ENCODE measurements at places on chromosomes 12 and 14.

GRCh38 chr14:52053044-52053443, 15.8 kb downstream of the NID2 start:
- DNase-seq: no peak

DNA sequence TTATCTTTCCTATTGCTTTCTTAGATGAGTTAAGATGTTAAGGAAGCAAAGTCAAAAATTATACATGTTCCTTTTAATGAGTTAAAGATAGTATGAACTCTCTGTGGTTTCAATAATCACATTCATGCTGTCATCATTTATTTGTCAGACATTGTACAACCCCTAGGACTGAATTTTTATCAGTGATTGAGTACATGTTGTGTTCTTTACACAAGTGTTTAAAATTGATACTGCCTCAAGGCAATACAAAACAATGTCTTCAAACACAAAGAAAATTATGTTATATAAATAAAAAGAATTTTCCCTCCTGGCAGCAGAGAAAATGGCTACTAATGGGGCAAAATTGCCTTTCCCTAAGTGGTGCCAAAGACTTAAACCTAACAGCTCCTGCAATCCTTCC, 34.6 kb upstream of the KCNJ8 start:
- no peak for DNase-seq

GRCh38 chr14:98170575-98170974, 1101.4 kb downstream of the BCL11B start:
- no peak for DNase-seq

DNA sequence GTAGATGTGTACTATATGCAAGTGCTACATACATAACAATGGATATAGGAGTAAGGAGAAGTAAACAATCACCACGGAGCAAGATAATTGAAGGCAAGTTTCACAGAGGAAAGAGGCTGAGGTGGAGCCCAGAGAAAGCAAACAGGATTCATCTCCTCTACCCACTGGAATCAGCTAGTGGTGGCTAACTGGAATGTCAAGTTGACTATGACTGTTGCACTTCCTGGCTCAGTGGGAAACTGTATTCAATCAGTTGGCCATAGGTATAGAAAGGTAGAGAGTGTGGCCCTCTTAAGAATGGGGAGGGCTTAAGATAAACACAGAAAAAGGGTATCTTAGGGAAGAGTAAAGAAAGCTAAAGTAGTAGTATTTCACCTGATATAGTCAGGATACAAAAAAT, 62.4 kb downstream of the MAP4K5 start:
- no peak for DNase-seq

GRCh38 chr12:66191547-66192126, 2.6 kb downstream of the IRAK3 start:
- no peak for DNase-seq

DNA sequence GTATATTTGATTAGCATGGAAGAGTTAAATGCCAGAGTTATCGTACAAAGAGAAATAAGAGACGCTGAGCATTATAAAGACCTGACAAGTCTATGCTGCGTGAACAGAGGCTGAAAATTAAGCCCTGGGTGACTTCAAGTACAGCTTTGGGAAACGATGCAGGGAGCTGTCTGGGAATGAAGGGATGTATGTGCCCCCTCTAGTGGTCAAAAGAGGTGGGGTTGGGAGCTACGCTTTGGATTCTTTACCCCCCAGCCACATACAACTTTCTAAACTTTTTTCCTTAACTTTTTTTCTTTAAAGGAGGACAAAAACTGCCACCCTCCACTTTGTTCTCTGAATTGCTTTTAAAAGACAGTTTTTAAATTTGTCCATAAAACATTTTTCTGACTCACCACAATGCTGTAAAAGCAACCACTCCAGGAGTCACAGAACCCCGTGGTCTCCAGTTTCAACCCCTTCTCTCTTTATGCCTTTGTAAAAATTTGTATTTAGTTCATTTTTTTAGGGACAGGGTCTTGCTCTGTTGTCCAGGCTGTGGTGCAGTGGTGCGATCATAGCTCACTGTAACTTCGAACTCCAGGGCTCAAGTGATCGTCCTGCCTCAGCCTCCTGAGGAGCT, 59.4 kb downstream of the ZNF664 start:
- DNase-seq: no peak

DNA sequence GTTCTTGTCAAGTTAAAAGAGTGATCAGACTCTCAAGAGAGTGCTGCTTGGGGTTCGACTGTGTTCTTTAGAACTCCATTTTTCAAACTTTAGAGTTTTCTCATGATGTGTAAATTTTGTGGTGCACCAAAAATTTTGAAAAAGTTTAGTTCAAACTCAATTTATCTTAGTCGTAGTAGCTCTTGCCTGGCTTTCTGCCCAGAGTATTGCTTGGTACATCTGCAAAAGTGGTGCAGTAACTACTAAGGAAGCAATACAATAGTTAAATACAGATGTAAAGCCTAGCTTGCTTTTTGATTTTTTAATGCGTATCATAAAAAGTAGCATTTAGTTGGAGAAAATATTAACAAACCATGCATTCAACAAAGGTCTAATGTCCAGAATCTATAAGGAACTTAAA, 9.5 kb upstream of the CCDC91 start:
- DNase-seq: no peak

DNA sequence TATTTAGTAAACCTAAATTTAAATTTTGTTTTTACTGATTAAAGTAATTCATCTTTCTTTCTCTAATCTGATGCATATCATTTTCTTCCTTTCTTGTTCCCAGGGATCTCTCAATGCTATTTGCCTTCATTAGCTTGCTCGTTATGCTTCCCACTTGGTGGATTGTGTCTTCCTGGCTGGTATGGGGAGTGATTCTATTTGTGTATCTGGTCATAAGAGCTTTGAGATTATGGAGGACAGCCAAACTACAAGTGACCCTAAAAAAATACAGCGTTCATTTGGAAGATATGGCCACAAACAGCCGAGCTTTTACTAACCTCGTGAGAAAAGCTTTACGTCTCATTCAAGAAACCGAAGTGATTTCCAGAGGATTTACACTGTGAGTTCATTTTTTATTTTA, 48.6 kb downstream of the VEZT start:
- DNase-seq: no peak

DNA sequence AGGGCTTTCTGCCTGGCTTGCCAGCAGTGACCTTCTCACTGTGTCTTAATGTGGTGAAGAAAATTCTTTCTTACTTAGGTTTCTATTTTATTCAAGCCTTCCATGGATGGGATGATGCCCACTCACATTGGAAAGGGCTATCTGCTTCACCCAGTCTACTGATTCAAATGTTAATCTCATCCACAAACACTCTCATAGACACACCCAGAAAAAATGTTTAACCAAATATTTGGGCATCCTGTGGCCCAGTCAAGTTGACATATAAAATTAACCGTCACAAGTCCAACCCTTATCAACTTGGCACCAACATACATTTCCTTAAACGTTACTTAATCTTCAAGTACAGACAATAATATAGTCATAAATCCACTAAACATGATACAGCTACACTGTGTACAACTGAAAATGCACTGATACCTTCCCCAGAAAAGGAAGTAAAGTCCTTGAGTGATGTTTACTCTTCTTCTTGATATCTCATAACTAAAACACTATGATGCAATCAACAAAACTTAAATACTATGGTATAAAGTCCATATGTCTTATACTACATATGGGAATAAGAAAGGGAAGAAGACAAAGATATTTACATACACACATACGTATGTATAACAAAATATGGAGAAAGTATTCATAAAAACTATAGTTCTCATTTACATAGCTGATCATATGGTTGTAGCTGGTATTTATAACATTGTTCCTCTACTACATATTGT, 394.7 kb upstream of the NOVA1 start:
- DNase-seq: no peak

DNA sequence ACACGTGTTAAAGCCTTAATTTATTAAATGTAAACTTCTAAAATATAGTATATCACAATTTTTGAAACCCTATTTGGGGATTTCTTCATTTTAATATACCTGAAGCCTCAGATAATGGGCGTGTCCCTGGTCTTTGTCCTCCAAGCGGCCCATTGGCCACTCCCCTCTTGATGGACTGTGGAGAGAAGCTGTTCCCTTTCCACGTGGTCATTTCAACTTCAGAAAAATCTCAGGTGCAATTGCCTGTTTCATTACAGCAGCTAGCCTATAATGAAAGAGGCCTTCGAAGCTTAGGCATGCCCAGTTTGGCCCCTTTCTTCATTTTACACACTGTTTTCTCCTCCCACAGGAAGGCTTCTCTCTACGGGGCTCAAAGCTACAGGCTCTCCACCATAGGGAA, 131.4 kb upstream of the ARHGAP5 start:
- DNase-seq: no peak

DNA sequence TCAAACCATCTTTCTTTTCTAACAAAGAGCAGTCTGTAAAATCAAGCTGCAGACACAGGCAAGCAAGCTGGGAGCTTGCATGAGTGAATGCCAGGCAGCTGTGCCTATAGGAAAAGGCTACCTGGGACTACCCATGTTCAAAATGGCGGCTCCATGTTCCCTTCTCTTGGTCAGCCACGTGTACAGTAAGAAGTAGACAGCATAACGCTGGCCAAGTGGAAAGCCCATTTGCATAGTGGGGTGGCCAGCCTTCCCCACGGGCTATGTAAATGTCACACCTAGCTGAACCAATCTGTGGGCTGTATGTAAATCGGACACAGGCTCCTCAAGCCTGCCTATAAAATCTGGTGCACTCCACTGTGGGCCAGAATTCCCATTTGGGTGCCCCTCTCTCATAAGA, 117.1 kb downstream of the SYT10 start:
- no peak for DNase-seq

GRCh38 chr12:22100958-22101748, 55.1 kb downstream of the CMAS start:
- no peak for DNase-seq

DNA sequence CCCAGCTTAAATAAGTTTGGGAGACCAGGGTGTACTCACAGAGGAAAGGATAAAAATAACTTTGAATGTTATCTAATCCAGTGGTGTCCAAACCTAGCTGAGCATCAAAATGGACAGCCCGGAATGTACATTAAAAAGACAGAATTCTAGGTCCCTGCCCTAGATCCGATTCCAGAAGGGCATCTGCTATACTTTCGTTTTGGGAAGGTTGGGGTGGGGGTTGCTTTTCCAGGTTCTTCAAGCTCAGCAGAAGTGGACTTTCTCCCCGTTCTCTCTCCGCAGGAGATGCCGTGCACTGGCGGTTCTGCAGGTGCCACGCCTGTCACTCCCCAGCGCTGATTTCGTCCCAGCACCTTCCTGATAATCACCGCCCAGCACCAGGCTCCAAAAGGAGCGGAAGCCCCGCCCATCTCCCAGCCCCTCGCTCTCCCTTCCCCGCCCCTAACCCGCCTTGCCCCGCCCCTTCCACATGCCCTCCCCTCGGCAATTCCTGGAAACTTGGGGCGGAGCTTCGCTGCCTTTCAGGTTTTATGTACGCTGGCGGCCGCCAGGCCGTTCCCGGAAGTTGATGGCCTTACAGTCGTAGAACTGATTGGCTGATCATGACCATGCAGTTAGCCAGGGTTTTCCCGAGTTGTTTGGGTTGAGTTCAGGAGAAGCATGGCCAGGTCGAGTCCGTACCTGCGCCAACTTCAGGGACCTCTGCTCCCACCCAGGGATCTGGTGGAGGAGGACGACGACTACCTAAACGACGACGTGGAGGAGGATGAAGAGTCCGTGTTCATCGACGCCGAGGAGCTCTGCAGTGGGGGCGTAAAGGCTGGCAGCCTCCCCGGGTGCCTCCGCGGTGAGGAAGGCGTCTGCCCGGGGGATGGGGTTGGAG, at the start of gene HELB:
HELB (plus strand) TSS at position 550 of the 883 bp plus-strand sequence; CDS start at position 661, 111 bp downstream.
- DNase-seq: peak; percentile 99

- DNase-seq: no peak
These were observed 31.7 kb downstream of the HIF1A start for GRCh38 chr14:61726778-61727658.

GRCh38 chr12:12704593-12705230, 8.7 kb upstream of the GPR19 start:
- DNase-seq: no peak

DNA sequence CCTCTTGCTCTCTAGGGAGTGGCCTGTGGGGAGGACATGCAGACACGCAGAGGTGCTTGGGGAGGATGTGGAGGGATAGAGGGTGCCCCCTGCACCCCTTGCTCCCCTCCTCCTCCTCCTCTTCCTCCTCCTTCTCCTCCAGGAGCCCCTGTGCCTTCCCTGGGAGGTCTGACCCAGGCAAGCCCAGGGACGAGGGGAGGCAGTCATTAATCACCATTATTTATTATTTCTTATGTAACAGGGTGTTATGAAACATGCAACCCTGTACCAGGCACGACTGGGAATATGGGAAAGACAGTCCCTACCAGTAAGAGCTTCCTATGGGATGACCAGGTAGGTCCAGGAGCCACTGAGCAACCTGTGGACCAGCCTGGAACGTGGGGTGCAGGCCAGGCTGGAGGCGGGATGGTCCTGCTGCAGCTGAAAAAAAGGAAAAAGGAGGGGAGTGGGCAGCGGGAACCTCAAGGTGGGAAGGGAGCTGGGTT, 22.5 kb upstream of the PGF start:
- no peak for DNase-seq

DNA sequence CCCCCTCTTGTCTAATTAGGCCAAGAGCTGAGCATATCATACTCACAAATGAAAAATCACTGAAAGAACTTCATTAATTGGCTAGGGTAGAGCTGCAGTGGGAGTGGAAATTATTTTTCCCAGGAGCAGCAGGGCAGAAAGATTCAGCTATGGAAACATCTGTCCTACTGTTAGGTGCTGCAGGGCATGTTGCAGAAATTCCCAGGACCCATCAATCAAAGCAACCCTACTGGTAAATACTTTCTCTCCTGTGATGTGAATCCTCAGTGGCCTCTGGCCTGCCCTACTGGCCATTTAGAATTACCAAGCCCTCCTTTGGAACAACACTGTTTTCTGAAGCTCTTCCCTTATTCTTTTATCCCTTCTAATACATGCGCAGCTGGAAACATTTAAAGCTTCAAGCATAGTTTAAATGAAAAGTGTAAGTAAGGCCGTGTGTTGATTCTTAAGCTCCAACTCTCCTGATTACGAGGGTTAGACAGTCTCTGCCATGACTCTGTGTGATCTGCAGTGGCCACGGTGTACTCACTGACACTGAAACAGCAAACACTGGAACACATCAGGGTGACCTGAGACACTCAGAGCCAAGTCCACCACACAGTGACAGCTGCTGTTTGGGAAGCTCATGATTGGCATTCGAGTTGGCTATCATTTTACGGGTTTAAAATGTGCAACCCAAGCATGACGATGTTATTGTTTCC, 62.6 kb upstream of the TMCC3 start:
- no peak for DNase-seq
